AG09309 (cell line): ENCODE measurements at places on chromosomes 11 and 22.

GRCh38 chr22:27602390-27602789 lies 199.2 kb downstream of the MN1 start:
- DNase-seq, result no peak

- DNase-seq, result no peak
These were observed 276.9 kb downstream of the DCDC1 start for GRCh38 chr11:31092638-31093037.

GRCh38 chr11:8566613-8567210 lies 27.3 kb downstream of the STK33 start:
- peak; percentile 5 for DNase-seq

DNA sequence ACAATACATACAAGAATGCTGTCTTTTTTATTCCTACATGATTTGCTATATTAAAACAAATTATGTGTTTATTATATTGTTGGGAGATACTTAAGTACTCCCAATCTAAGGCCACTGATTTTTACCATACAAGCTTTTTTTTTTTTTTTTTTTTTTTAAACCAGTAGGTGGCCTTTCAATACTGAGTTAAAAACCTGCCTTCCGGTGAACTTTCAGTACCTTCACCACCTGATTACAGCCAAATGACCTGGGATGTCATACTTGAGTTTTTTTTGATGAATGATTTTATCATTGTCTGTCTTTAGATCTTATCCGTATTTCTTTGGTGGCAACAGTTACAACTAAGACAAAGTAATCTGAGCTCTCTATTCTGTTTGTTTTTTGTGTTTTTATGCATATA lies 94.0 kb upstream of the FOLH1 start:
- no peak for DNase-seq

- no peak for DNase-seq
These were observed 9.4 kb upstream of the PRR5 start for GRCh38 chr22:44692662-44693007.

- no peak for DNase-seq
These were observed 354 bp downstream of the POLR2L start for GRCh38 chr11:841981-842369.

- DNase-seq, result no peak
These were observed 6.3 kb downstream of the KCNJ11 start for GRCh38 chr11:17382046-17382728.

DNA sequence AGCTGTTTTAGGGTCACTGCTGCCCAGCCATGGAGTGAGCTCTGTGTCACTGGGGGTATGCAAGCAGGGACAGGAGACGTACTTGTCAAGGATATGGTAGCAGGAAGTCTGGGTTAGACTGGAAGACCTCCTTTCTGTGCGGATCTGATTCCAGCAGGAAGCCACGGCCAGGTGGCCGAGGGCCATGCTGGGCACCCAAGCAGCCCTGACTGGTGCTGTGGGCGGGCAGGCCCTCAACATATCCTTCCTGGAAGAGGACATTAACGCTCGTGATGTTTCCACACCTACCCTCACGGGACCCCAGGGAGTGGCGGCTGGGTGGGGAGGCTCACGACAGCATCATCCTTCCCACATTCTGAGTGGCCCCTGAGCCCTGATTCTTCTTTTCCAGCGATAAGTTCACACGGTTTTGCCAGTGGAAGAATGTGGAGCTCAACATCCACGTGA lies 8.7 kb upstream of the ANKRD13D start:
- DNase-seq, result no peak

- no peak for DNase-seq
These were observed 946.9 kb downstream of the BRD1 start for GRCh38 chr22:48880749-48881148.

- DNase-seq, result no peak
These were observed 83.7 kb downstream of the MYO7A start for GRCh38 chr11:77211594-77212251.

- DNase-seq, result no peak
These were observed 173.9 kb upstream of the B3GAT1 start for GRCh38 chr11:134585666-134586610.

DNA sequence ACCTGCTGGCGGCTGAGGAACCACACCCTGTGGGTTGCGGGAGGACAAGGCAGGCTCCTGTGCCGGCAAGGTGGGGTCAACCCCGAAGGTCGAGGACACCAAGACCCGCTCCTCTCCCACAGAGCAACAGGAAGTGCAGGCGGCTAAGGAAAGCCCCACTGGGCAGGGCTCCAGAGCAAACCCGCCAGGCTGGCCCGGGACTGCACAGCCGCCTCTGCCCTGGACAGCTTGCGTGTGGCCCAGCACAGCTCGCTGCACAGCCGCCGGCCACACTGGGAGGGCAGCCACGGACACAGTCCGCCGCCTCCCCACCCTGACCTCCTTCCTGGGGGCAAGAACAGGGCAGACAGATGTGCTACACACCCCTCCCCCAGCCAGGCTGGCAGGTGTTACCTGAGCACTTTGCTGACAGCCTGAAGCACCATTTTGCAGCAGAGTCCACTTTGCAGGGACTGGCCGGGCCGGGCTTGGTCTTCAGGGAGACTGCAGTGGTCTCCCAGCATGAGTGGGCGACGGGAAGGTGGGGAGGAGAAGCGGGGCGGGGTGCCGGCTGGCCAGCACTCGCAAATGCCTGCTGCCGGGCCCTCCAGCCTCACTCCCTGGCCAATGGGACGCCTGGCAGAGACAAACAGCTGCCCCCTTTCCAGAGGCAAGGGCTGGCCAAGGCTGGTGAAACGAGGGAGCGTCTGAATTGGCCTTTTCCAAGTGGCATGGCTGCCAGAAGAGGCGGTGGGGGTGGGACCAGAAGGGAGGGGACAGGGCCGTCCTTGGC lies at the start of gene MOB2:
Gene MOB2 (minus strand): TSS at position 726 of the 772 bp plus-strand sequence. CDS start 223 bp downstream, at position 503.
- no peak for DNase-seq

DNA sequence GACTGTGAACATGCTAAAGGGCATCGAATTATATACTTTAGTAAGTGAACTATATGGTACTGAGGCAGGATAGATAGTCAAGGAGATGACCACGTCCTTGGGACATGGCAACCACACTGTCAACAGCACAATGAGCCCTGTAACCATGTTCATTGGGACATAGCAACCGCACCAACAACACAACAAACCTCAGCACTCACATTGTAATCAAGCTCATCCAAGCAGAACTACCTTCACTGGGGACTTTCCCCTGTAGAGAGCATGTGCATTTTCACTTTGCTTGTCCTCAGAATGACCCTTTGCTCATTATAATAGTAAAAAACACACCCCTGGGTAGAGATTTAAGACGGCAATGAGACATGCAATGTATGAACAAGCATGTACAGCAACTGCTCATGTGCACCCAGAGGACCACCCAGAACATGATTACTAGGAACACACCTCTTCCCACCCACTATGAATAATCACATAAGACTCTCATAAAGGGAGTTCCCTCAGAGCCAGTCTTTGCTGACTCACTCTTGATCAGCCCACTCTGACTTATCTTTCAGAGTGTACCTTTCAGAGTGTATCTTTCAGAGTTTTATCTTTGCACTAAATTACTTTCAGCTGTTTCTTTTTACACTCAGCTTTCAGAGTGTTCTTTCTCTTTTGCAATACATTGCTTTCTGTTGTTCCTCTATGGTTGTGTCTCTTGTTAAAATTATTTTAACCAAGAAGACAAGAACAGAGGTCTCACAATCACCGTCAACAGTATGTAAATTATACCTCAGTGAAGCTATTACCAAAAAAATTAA lies 4.1 kb upstream of the PLAAT2 start:
- peak; percentile 55 for DNase-seq

GRCh38 chr22:36465232-36466021 lies 16.0 kb downstream of the TXN2 start:
- no peak for DNase-seq

DNA sequence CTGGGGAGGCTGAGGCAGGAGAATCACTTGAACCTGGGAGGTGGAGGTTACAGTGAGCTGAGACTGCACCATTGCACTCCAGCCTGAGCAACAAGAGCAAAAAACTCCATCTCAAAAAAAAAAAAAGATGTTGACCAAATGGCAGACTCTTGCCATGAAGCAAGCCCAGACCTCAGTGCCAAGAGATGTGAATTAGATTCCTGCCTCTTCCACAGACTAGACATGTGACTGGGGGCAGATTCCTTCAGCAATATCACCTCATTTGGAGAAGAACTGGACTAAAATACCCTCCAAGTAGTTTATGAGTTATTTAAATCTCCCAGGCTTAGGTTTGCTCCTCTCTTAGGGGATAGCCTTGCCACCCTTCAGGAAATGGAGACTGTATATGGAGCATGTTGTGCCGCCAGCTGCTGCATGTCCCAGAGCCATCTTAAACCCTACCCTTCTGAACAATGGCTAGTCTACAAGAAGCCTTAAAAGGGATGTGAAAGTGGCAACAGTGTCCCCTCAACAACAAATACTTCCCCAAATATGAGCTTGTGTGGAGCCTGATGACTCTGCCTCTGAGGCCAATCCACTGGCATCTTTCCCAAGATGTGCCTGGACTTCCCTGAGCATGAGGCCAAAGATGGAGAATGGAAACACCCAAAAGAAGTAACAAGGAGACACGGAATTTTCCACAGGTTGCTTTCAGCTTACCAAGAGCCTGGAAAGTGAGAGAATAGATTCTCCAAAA lies 763 bp upstream of the MS4A7 start:
- no peak for DNase-seq
